ENCODE measurements at places on chromosomes 1 and 21. TPM values are rescaled to one million over a fixed set of nuclear protein-coding genes. Genes with fewer than 3 reads are reported as not detected.
A peak's percentile ranks its signal among the peaks of the same experiment; 100 is the strongest.

Gene NUDT4B
- 0.74 TPM for total RNA-seq

DNA sequence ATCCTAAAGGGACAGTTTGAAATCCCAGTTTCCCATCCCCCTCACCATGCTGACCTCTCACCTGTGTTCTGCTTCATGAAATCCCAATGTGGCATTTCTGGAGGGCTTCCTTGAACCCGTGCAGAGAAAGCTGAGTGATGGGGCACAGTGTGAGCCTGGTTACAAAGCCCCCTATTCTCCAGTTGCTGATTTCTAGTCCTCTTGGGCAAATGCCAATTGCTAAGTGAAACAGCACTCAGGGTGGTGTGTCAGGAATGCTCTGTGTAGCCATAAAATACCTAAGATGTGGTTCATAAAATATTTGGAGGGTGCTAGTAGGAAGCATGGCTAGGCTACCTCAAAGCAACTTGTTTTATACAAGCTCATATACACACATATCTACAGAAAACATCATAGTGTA is 32.0 kb downstream of the SUSD4 start:
- no peak for DNase-seq

DNA sequence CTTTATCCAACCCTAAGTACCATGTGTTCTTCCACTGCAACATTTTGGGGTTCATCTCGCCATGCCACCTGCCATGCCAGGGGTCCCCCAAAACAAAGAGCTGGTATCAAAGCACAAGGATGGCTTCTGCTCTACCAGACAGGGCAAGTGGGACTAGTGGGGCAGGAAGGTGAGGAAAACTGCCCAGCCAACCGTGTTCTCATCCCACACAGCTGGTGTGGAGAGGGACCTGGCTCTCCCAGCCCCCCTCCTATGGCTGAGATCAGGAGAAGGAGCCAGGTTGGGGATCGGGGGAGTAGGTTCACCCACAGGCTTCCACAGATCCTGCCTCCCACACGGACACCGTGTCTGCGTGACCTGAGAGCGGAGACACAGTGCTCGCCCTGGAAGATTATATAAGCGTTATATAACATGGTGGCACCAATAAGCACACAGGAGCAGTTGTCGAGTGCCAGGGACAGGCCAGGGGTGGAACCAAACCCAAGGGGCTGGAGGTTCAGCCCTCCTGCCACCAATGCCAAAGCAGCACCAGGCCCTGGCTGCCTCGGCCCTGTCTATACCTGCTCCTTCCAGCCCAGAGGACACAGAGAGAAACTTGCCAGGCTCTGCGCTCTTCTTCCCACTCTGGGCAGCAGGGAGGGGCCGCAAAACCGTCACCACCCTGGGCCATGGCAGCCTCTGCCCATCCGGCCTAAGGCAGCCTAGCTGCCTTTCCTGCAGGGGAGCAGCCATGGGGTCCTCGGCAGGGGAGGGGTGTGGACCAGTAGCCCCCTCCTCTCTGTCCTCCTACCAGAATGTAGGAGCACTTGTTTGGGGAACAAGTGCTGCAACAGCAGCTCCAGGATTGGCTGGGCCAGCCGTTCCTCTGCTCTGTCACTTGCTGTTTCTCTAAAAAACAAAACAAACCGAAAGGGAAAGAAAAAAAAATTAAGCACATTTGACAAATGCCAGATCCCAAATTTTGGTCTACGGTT is 43.5 kb downstream of the CD34 start:
- peak; percentile 41 for DNase-seq

- DNase-seq, result no peak
Measured at GRCh38 chr21:34795175-34795547, 126.4 kb downstream of the CLIC6 start.

Gene GOLT1A
- not detected for total RNA-seq

DNA sequence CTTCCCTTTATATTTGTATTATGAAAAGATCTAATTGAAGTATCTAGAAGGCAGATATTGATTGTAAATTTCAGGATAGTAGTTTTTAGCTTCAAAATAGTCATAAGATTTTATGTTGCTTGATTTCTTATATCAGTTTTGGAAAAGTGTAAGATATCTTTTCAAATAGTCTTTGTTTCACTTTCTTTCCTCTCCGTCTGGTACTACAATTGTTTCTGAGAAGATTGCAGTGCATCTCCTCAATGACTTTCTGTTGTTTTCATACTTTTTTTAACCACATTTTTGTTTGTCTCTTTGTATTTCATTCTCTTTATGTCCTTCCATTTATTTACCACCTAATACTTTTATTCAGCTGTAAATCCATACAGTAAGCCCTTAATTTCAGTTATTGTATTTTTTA is 964.6 kb upstream of the B3GALT2 start:
- DNase-seq, result no peak

DNA sequence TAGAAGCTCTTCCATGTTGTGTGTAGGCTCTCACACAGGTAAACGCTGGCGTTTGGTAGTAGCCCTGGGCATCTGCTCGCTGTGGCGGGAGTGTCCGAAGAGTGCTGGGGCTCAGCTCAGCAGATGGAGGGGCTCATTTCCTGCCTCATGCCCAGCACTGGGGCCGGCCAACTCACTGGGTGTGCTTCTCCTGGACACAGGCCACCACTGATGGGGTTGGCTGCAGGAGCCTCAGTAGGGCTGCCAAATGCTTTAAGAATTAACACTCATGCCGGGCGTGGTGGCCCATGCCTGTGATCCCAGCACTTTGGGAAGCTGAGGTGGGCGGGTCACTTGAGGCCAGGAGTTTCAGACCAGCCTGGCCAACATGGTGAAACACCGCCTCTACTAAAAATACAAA is 20.9 kb downstream of the UQCRHL start:
- peak; percentile 59 for DNase-seq

Gene KLHL21
- 75.8 TPM for total RNA-seq

Gene ACKR1
- 66.9 TPM for total RNA-seq

GRCh38 chr1:201363467-201363866 is 14.0 kb downstream of the TNNT2 start:
- no peak for DNase-seq

- DNase-seq, result no peak
Measured at GRCh38 chr1:215606564-215607168, 39.6 kb downstream of the KCTD3 start.

GRCh38 chr1:37954316-37954971 is 7.6 kb upstream of the INPP5B start:
- DNase-seq, result no peak

DNA sequence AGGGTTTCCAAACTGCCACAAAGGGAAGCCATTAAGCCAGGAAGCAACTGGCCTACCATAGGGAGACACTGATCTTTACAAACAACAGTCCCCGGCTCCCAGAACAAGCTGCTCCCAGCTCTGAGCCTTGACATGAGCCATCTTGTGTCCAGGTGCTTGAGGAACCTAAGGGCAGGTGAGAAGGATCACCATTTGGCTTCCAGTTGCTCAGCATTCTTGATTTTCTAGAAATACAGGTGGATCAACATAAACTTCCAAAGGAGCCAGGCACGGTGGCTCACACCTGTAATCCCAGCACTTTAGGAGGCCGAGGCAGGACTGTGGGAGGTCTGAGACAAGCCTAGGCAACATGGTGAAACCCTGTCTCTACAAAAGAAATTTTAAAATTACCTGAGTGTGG is 21.6 kb downstream of the ZBTB17 start:
- no peak for DNase-seq

GRCh38 chr1:68211761-68212380 is 20.5 kb downstream of the WLS start:
- no peak for DNase-seq

Gene ABCB10
- total RNA-seq, result 10.1 TPM

Gene TBX15
- 4.5 TPM for total RNA-seq

Gene BRDT
- total RNA-seq, result not detected

Gene OR2W3
- total RNA-seq, result 0.26 TPM

GRCh38 chr1:4768553-4768952 is 114.1 kb downstream of the AJAP1 start:
- no peak for DNase-seq

- no peak for DNase-seq
Measured at GRCh38 chr1:23018661-23019093, 591 bp upstream of the KDM1A start.

GRCh38 chr1:159889821-159890252 is 10.1 kb downstream of the CFAP45 start:
- DNase-seq, result peak; percentile 49

DNA sequence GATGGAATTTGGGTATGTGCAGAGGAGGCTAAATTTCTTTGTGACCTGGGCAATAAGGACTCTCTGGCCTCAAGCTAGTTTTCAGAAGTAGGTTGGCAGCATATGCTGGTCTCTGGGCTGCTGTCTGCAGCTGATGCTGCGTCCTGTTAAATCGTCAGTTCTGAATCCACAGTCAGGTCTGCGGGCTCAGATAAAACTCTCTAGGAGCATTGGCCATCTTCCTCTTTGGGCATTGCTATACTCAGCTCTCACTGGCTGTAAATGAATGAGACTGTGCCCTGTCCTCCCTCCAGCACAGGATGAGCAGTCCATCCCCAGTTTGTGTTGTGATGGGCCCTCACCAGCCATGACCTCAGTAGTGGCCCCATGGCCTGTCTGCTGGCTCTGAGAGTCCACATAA is 272.6 kb downstream of the LRRC40 start:
- DNase-seq, result no peak

DNA sequence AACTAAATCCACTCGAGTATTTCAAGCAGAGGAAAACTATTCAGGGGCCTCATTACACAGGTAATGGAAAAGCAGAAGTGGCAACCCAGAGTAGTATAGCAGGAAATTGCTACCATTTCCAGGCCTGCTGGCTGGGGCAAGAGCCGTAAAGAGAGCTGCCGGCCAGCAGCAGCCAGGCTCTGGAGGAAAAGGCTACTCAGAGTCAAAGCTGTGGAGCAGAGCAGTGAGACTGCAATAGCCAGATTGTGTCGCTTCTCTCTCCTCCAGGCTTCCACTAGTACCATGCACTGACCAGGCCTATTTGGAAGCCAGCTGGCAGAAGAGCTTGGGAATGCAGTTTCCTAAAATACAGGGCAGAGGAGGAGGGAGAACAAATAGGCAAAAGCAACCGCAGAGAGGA is 155.5 kb downstream of the OMA1 start:
- DNase-seq, result no peak

DNA sequence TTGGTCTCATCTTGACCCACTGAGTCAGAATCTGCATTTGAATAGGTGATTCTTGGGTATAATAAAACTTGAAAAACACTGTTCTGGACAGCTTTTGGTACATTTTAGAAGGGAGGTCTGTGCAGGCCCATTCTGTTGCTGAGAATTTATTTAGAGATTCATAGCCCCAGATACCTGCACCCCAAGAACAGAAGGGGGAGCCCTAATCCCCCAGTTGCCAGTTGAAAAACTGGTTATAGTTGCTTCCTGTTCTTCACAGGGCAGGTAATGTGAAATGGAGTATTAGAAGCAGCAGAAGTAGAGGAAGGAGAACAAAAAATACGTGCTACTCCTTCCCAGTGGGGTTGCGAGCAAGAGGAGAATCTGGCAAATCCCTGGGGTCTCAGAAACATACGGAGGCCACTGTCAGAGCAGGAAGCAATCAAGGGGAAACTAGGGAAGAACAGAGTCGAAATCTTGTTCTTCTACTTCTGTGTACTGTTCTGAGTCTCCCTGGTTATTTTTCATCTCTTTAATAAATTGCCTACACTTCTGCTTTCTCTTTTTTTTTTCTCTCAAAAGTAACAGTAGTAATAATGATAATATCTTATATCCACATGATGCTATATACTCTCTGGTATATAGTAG is 4.6 kb upstream of the CLCA2 start:
- no peak for DNase-seq

- no peak for DNase-seq
Measured at GRCh38 chr1:113809670-113810602, 2.3 kb downstream of the RSBN1 start.

Gene TNFRSF14
- total RNA-seq, result 21.6 TPM

GRCh38 chr1:103074224-103074623 is 34.1 kb downstream of the COL11A1 start:
- DNase-seq, result no peak

GRCh38 chr1:17016317-17016661 is 4.6 kb upstream of the ATP13A2 start:
- DNase-seq, result no peak

Gene FCGR2B
- total RNA-seq, result 14.2 TPM

- DNase-seq, result no peak
Measured at GRCh38 chr1:227901906-227902640, 45.7 kb downstream of the WNT9A start.

Gene HES5
- 0.91 TPM for total RNA-seq

- no peak for DNase-seq
Measured at GRCh38 chr1:235052067-235053008, 76.3 kb downstream of the TOMM20 start.

GRCh38 chr1:60906526-60906925 is 175.8 kb upstream of the NFIA start:
- DNase-seq, result no peak

GRCh38 chr1:66207484-66207883 is 326.5 kb upstream of the SGIP1 start:
- DNase-seq, result no peak

- DNase-seq, result peak; percentile 48
Measured at GRCh38 chr1:118949315-118949714, 38.8 kb downstream of the TBX15 start.

DNA sequence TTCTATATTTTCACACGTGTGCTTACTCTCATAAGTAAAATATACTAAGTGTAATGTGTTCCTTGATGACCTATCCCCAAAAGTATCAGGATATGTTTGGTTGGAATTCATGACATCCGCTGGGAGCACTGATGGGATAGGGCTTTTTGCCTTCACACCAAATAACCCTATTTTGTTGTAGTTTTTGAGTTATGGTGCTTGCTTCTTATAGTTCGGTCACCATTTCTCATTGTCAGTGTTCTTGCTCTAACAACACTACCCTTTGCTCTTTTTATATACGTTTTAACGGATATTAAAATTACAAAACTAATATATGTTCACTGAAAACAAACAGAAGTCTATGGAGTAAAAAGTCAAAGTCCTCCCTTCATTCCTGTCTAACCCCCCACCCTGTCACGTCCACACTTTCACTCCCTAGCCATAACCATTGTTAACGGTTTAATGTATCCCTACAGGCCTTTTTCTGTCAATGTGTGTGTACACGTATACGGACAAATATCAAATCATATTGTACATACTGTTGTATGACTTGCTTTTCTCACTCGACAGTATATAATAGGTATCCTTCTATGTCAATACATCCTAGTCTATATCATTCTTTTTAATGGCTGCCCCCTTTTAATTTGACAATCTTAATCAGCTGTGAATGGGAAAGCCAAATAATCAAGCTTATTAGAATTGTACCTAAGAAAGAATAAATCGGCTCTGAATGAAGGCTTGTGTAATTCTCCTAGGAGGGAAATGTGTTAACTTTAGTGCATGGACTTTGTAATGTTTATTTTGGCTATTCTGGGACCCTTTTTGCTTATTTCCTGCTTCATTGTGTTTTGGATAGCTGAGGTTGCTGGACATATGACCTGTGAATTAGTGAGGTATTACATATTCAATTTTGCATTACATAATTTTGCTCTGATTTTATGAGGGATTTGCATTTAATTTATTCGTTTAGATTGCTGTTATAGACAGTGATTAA is 3.5 kb upstream of the RNF220 start:
- no peak for DNase-seq

GRCh38 chr1:116113615-116114014 is 2.4 kb downstream of the MAB21L3 start:
- peak; percentile 34 for DNase-seq

Gene ESRRG
- total RNA-seq, result 29.5 TPM

Gene CAMTA1
- 128 TPM for total RNA-seq
